Fibroblast of lung (primary cell): ENCODE measurements at places on chromosomes 2 and 18. TPM values are rescaled to one million over a fixed set of nuclear protein-coding genes. Genes with fewer than 3 reads are reported as not detected.

DNA sequence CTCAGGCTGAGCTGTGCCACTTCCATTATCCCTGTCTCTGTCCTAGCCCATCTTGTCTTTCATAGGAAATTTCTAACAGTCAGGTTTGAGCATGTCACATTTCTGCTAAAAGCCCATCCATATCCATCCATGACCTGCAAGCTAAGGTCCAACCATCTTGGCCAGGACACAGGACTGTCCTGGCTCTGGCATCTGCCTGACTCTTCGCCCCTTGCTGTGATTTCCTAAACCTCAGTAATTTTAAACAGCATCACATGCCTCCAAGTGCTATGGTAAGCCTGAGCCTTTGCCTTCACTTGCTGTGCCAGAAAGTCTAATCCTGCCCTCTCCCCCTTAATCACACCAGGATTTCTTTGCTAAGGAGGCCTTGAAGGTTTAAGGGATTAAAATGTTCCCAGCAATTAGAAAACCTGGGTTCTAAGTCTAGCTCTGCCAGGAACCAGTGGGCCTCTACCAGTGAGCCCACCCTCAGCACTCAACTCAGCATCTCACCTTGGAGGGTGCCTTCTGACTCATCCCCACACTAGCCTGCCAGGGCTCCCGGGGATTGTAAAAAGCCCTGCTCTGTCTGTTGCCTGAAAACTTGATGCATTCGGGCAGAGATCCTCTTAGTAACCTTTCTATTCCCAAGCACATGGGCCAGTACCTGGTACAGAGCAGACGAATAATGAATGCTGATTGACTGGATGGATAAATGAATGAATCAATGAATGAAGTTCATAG, 411.0 kb downstream of the LRATD1 start:
- DNase-seq: peak; percentile 73
- peak overlapping the region; percentile 46 for H3K27ac ChIP-seq
- H3K4me1 ChIP-seq: peaks cover 7% of the 10 kb centered on the region

- no peak overlapping the region for H3K4me3 ChIP-seq
- H3K4me1 ChIP-seq: no peaks in the 10 kb centered on the region
- H3K36me3 ChIP-seq: no peaks in the 10 kb centered on the region
- H3K27me3 ChIP-seq: no peaks in the 10 kb centered on the region
- H3K27ac ChIP-seq: no peak overlapping the region
Measured at GRCh38 chr18:41674506-41674905, 280.5 kb upstream of the PIK3C3 start.

GRCh38 chr18:70649683-70650082, 360.8 kb downstream of the SOCS6 start:
- H3K27ac ChIP-seq: no peak overlapping the region
- H3K27me3 ChIP-seq: no peaks in the 10 kb centered on the region
- no peak overlapping the region for H3K4me3 ChIP-seq

DNA sequence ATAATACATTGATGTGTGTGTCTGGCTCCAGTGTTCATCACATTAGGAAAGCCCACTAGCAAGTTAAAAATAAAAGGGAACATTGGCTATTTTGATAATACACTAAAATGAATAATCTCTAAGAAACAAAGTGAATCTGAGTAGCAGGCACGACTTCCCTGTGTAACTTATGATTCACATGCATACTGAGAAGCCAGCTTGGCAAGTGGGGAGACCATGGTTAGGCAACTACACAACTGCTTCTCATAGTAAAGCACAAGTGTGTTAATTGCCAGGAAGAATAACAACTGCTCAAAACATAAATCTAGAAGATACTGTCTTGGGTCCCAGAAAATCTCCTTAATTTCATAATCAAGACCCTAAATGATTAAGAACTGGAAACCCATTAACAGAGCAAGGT, 4.0 kb downstream of the MYO5B start:
- H3K36me3 ChIP-seq: no peaks in the 10 kb centered on the region
- H3K27ac ChIP-seq: no peak overlapping the region
- DNase-seq: peak; percentile 6
- no peaks in the 10 kb centered on the region for H3K4me1 ChIP-seq
- no peak overlapping the region for H3K4me3 ChIP-seq

- DNase-seq: no peak
- no peaks in the 10 kb centered on the region for H3K27me3 ChIP-seq
- no peak overlapping the region for H3K4me3 ChIP-seq
- H3K36me3 ChIP-seq: no peaks in the 10 kb centered on the region
Measured at GRCh38 chr2:7559791-7560190, 642.6 kb downstream of the RNF144A start.

DNA sequence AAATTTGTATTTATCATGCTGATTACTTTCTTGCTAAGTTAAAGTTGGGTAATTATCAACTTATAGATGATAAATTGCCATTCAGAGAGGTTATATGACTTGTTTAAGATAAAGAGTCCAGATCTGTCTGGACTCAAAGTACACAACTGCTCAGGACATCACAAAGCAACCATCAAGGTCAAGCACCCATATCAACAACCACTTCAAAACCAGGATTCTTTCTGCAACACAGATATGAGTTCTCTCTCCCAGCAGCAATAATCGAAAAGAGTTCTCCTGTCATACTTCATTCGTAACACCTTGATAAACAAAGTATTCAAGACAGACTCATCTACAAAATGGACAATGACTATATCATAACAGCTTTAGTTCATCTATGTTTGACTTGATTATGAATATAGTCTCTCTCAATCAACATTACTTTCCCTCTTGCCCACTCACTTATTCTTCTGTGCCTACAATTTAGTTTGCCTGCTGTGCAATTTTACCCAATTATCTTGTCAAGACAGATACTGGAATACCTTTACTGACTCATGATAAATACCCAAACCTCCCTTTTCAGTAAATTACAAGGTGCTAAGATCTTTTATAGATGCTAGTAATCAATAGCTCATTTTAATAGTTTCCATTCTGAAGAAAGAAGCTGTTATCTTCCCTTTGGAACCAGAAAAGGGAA, 281.8 kb downstream of the NBAS start:
- no peaks in the 10 kb centered on the region for H3K27me3 ChIP-seq
- no peaks in the 10 kb centered on the region for H3K4me1 ChIP-seq

DNA sequence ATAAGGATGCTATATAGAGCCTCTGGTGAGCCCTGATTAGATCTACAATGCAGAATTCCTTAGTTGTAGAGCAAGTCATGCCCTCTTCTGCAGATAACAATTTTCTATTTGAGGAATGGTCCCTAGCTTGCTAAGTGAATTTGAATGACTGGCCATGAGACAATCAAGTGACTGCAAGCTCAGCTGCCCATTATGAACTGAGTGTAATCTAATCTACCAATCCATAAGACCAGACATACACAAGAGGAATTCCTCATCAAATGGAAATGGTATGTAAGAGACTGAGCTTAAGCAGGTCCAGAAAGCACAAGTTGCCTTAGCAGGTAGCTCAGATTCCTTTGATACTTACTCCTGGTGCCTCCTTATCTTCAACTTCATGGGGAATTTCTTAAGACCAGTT, 4.8 kb upstream of the ANKRD44 start:
- peaks cover 4% of the 10 kb centered on the region for H3K27me3 ChIP-seq
- peaks cover 5% of the 10 kb centered on the region for H3K4me1 ChIP-seq
- no peak overlapping the region for H3K27ac ChIP-seq
- no peaks in the 10 kb centered on the region for H3K36me3 ChIP-seq
- H3K4me3 ChIP-seq: no peak overlapping the region

DNA sequence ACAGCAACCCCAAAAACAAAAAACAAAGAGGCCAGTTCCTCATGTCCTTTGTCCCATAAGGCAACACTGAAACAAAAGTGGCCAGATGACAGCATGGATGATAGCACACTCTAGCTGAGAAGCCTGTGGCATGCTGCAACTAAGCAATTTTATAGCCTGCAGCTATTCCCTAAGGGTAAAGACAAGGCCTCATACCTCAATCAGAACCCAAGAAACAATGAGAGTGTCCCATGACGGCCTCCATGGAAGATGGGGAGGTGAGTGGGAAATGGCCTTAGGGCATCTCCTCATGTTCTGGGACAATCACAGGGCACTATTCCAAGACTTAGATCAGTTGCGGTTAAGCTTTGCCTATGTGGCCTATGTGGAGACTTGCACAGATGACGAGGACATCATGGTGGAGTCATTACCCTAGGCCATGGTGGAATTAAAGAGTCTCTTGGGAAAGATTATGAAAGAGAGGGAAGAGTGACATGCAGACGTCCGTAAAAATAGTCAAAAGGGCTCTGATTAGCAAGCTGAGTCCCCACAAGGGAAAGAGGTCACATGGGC, 103.1 kb downstream of the INO80D start:
- DNase-seq: no peak
- no peaks in the 10 kb centered on the region for H3K36me3 ChIP-seq
- no peak overlapping the region for H3K27ac ChIP-seq
- no peak overlapping the region for H3K4me3 ChIP-seq
- no peaks in the 10 kb centered on the region for H3K27me3 ChIP-seq
- no peaks in the 10 kb centered on the region for H3K4me1 ChIP-seq

DNA sequence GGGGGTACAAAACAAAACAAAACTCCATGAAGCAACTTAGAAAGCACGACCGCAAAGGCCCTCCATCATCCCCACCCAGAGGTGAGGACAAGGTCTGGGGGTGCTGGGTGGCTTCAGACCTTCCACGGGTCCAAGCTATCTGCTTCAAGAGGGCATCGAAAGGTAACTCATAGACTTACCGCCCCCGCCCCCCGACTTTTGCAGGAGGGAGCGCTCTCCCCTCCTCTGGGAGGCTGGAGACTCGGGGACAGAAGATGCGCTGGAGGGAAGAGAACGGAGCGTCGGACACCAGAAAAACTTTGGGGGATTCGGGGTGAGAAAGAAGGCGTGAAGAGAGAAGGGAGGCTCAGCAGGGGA, 300 bp upstream of the STON1 start:
- no peaks in the 10 kb centered on the region for H3K4me1 ChIP-seq
- no peak overlapping the region for H3K27ac ChIP-seq
- DNase-seq: no peak
- H3K27me3 ChIP-seq: no peaks in the 10 kb centered on the region

- H3K4me3 ChIP-seq: no peak overlapping the region
- H3K27ac ChIP-seq: no peak overlapping the region
- no peaks in the 10 kb centered on the region for H3K4me1 ChIP-seq
- no peaks in the 10 kb centered on the region for H3K27me3 ChIP-seq
- no peaks in the 10 kb centered on the region for H3K36me3 ChIP-seq
- no peak for DNase-seq
Measured at GRCh38 chr2:179348906-179349305, 84.3 kb upstream of the SESTD1 start.

DNA sequence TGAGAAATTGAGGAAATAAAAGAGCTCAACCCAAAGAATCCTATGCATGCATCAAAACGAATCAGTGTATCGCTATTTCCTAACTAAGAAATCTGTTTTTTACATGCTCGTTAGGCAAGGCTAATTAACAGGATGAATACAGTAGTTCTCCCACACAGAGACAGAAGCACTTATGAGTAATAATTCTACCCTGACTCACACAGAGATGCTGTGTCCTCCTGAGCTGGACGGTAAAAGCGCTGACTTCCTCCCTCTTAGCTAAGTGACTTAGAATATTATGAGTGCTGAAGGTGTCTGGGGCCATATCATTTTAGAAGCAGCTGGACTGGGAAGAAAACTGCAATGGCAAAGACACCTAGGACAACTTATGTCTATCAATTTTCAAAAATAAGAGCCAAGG, 18.5 kb downstream of the PLEKHM3 start:
- H3K36me3 ChIP-seq: no peaks in the 10 kb centered on the region
- H3K27me3 ChIP-seq: no peaks in the 10 kb centered on the region
- no peaks in the 10 kb centered on the region for H3K4me1 ChIP-seq
- H3K27ac ChIP-seq: no peak overlapping the region

GRCh38 chr2:206867006-206867405, 72.3 kb upstream of the CPO start:
- no peak overlapping the region for H3K4me3 ChIP-seq
- DNase-seq: no peak
- H3K36me3 ChIP-seq: no peaks in the 10 kb centered on the region
- H3K4me1 ChIP-seq: no peaks in the 10 kb centered on the region

DNA sequence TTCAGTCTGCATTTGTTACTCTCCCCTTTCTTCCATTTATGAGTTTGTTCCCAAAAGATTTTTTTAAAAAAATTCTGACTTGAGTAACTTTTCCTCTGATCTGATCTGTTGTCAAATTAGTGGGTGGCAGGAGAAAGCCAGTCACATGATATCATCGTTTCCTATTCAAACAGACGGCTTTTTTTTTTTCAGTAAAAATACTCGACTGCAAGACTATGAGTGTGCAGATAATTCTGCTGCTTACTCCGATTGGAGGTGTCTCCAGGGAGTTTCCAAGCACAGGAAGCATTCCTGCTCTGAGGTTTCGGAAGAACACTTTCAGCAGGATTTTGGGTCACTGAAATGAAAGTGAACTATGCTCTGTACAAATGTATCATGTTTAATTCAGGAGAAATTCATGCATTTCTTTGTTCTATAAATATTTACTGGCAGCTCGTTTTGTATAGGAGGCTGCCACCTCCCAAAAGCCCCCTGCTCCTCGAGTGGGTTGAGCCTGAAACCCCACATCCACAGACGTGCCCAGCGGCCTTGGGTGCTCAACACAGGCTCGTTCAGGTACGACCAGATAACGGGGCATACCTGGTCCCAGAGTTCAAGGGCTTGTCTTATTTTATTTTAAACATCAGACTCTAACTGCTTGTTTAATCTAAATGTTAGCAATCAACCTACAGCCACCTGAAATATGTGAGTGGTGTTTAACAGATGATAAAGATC, 126.9 kb upstream of the ZNF516 start:
- no peaks in the 10 kb centered on the region for H3K36me3 ChIP-seq
- DNase-seq: peak; percentile 48
- H3K27ac ChIP-seq: no peak overlapping the region
- H3K27me3 ChIP-seq: no peaks in the 10 kb centered on the region
- H3K4me1 ChIP-seq: peaks cover 10% of the 10 kb centered on the region

DNA sequence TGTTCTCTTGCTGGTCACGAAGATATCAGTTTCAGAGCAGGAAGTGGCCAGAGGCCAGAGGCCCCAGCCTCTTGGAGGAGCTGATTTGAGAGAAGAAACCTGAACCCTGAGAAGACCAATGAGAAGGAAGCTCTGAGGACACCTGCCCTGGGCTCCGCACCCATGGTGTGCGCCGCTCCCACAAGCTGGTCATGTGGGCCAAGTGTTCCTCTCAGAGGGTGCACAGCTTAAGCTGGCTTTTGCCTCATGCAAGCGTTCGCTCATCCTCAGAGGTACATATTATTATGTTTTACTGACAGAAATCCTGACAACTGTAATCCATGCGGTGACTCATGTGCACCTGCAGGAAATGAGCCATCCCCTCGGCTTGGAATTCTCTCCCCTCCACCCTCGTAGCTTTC, 316.1 kb upstream of the MYT1L start:
- H3K27me3 ChIP-seq: no peaks in the 10 kb centered on the region
- H3K36me3 ChIP-seq: no peaks in the 10 kb centered on the region
- no peak for DNase-seq
- no peak overlapping the region for H3K27ac ChIP-seq
- no peaks in the 10 kb centered on the region for H3K4me1 ChIP-seq

- H3K4me3 ChIP-seq: no peak overlapping the region
- no peaks in the 10 kb centered on the region for H3K36me3 ChIP-seq
- no peak for DNase-seq
- H3K4me1 ChIP-seq: no peaks in the 10 kb centered on the region
- no peaks in the 10 kb centered on the region for H3K27me3 ChIP-seq
Measured at GRCh38 chr18:9177466-9177865, 40.9 kb downstream of the ANKRD12 start.

FAM237A gene
- total RNA-seq: not detected in 2 replicates

ACADL gene
- 0.50 and 0.51 TPM in 2 replicates for total RNA-seq

C2orf80 gene
- total RNA-seq: not detected in 2 replicates

TFPI gene
- 111 and 117 TPM in 2 replicates for total RNA-seq

HRH4 gene
- under 0.01 TPM in 2 replicates for total RNA-seq

PROM2 gene
- 0.26 and 0.33 TPM in 2 replicates for total RNA-seq
